Cardiac muscle cell (in vitro differentiated cells and primary cell): ENCODE measurements at places on chromosomes 3 and 15. TPM values are rescaled to one million over a fixed set of nuclear protein-coding genes. Genes with fewer than 3 reads are reported as not detected.

The C3orf20 gene
- not detected in 2 replicates for polyA plus RNA-seq

The GOLGA8F gene
- 0.12 TPM in 1 of 2 replicates, not detected in the other for polyA plus RNA-seq

The MYEF2 gene
- polyA plus RNA-seq = 35.5 and 57.3 TPM in 2 replicates

The SAMMSON gene
- polyA plus RNA-seq = not detected in 2 replicates

- peak; percentile 33 for DNase-seq
These were observed 23.1 kb upstream of the HERC1 start for GRCh38 chr15:63856711-63857460.

GRCh38 chr3:120424976-120425570 lies 25.7 kb downstream of the FSTL1 start:
- no peak for DNase-seq

- DNase-seq = no peak
These were observed 82.7 kb upstream of the KLF13 start for GRCh38 chr15:31243895-31244294.

- no peak for DNase-seq
These were observed 503.9 kb downstream of the OCA2 start for GRCh38 chr15:27595211-27595610.

GRCh38 chr15:49082960-49083359 lies 36.7 kb upstream of the SECISBP2L start:
- DNase-seq = peak; percentile 48

- DNase-seq = peak; percentile 51
These were observed 52.0 kb upstream of the ULK4 start for GRCh38 chr3:42013691-42014457.

- DNase-seq = no peak
These were observed 168.1 kb upstream of the MYRIP start for GRCh38 chr3:39641274-39641673.

GRCh38 chr3:64278625-64279024 lies 53.4 kb upstream of the PRICKLE2 start:
- no peak for DNase-seq

DNA sequence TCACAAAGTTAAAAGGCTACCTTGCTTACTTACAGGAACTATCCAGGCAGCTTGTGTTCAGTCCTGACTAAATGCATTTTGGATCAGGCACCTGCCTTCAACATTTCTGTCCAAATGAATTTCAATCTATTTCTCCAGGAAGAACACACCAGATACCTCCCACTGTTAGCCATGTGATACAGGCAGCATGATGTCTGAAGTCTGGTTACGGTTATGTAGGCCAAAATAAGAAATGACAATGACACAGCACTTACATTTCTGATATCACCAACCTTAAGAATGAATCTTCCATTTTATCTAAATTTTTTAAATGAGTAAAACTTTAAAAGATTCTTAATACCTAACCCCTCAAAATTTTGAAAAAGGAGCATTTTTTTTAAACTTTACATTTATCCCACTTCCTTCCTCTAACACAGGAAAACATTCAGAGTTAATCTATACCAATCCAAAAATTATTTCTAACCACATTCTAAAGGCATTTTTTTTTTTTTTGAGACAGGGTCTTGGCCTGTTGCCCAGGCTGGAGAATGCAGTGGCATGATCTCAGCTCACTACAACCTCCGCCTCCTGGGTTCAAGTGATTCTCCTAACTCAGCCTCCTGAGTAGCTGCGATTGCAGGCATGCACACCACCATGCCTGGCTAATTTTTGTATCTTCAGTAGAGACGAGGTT lies at the start of gene MAP4:
Gene MAP4 (minus strand): TSS at position 116 of the 673 bp plus-strand sequence. CDS start 17,556 bp downstream, outside the sequence.
- peak; percentile 67 for DNase-seq
